ENCODE measurements at places on chromosomes 4 and X. TPM values are rescaled to one million over a fixed set of nuclear protein-coding genes. Genes with fewer than 3 reads are reported as not detected.
A peak's percentile ranks its signal among the peaks of the same experiment; 100 is the strongest.

DNA sequence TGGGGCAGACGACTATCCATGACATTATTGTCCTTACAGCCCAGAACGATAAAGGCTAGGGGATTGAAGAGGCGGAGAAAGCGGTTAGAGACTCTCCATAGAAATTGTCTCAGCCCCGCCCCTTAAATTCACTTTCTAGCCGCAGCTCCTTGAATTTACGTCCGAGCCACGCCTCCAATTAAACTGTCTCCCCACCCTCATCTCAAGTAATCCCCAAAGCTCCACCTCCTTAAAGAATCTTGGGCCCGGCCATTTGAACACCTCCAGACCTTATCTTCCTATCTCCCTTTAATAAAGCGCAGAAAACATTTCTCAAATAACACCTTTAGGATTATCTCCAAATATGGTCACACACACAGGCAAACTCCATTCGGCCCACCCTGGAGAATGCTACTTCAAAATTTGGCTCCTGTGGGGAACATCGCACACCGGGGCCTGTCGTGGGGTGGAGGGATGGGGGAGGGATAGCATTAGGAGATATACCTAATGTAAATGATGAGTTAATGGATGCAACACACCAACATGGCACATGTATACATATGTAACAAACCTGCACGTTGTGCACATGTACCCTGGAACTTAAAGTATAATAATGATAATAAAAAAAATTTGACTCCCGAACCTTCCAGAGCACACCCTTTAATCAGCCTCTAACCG lies 7.2 kb upstream of the MAGIX start:
- no peak for DNase-seq

The FRAS1 gene
- total RNA-seq = 166 TPM

The SMIM43 gene
- not detected for total RNA-seq

The SPRY1 gene
- 54.1 TPM for total RNA-seq

The CLGN gene
- 10.8 TPM for total RNA-seq

- DNase-seq = no peak
These were observed 353.1 kb upstream of the BOD1L1 start for GRCh38 chr4:13980317-13981310.

- DNase-seq = no peak
These were observed 59.9 kb downstream of the CXCL13 start for GRCh38 chr4:77665381-77666069.

DNA sequence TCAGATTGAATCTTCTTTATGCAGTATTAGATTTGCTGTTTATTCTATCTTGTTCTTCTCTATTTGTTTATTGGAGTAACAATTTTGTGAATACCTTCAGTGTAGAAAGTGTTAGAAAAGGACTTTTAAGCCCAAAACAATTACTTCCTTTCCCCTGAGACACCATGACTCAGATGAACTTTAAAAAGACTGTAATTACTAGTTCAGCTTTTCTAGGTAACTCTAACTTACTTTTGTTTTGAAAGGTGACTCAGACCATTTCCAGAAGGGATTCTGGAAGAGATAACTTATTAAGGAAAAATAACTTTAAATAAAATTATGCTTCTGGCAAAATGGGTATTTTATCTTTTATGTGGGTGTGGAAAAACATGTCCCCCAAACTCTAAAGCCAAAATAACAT lies 561.5 kb upstream of the PCDH10 start:
- DNase-seq = no peak

DNA sequence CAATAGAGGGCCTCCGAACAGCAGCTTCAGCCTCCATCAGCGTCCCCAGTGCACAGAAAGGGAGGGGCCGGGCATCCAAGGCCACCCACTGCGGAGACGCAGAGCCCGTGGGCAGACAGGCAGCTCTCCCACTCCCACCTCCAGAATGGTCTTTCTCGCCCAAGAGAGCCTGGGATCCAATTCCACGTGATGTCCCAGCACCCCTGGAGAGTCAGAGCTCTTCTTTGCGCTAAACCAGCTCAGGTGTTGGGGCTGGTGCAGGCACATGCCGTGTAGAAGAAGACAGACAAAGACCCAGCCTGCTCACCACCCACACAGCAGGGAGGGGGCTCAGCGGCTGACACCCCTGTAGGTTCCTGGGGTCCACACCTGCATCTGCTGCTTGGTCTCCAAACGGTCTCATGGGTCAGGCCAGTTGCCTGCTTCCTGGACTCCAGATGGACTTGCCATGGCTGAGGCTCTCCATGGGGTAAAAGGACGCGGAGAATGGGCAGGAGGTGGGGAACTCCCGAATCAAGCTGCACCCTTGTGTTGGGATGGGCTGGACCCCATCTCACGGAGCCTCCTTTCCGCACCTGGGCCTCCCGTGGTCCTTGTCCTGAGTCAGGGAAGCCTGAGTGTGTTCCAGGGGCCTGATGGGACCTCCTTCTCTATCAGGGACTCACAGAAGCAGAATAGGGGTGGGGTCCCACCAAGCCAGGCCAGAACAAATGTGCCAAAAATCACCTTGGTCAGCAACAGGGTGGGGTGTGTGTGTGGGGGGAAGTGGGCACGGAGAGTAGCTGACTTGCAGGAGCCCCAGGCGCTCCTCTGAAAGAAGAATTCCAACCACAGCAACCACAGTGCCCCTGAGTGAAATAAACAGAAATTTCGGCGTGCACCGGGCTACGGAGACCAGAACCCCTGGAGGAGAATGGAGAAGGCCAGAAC lies 11.6 kb upstream of the ASMTL start:
- no peak for DNase-seq

DNA sequence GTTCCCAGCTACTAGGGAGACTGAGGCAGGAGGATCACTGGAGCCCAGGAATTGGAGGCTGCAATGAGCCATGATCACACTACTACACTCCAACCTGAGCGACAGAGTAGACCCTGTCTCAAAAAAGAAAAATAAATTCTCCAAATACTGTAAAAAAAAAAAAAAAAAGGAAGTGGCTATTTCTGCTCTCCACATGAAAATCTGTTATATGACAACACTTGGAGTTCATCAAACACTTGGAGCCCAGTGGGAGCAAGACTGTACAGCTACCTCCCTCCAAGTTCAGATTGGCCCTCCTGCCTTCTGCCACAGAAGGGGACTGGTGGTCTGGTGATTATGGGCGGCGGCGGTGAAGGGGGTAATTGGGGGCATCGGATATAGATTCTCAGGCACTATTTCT lies 9.0 kb upstream of the CLDN34 start:
- DNase-seq = no peak

GRCh38 chrX:140292961-140293360 lies 211.9 kb downstream of the SOX3 start:
- no peak for DNase-seq

DNA sequence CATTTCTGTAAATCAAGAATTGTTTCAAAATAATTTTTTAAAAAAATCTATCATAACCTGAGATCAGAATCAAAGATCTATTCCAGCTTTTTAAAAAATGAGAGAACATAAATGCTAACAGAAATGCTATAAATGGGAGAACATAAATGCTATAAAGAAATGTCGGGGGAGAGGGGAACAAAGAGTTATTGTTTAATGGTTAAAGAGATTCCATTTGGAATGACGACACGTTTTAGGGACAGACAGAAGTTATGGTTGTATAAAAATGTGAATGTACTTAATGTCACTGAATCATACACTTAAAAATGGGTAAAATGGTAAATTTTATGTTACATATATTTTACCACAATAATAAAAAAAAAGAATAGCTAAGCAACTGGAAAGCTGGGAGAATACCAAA lies 127.1 kb downstream of the ATRX start:
- DNase-seq = no peak

DNA sequence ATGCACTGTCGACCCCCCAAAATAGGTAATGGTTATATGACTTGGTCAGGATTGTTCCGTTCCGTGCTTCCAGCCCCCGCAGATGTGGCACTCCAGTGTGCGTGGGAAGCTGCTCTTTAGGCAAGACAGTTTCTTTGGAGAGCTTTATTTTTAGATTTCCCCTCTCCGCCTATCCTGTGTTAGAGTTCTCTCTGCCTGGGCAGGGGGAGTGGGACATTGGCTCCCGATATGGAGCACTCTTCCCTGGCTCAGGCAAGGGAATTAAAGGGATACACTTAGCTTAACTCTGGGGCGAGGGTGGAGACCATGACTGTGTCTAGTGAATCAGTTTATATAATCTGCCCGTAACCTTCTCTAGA lies 36.0 kb downstream of the DLG3 start:
- DNase-seq = no peak

DNA sequence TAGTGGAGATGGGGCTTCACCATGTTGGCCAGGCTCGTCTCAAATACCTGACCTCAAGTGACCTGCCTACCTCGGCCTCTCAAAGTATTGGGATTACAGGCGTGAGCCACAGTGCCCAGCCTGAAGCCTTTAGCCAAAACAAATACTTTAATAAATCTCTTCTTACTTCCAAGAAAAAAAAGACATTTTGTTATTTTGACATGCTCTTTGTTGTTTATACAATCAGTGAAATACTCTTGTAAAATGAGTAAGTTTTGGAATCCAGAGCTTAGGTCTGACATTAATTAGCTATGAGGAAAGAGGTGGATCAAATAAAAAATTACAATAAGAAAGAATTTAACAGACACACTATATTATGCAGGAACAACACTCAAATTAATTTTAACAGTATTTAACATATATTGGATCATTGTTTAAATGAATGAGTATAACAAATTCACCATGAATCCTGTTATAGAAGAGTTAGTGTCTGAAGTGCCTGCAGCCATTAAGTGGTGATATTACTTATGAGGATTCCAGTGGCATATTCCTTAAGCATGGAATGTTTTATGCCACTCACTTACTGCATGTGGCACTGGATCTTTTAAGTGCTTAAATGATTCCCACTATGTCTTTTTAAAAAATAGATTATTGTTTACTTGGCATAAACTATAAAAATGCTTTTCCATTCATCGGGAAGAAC lies 260.1 kb upstream of the GIMD1 start:
- DNase-seq = no peak

DNA sequence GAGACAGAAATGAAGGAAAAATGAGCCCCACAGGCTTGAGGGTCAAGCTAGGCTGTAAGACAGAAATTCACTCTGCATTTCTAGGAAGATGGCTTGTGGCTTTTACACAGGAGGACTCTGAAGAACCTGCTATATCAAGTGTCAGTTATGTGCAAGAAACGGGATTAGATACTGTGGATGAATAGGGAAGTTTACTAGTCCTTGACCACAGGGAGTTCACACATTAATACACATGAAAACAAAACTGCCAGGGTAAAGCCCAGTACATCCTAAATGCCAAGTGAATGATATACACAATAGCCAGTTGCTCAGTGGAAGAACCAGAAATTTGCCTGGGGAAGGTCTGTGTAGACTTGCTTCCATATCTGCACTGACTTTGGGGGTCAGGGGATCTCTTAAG lies 53.5 kb downstream of the TMEM131L start:
- no peak for DNase-seq

GRCh38 chr4:72770708-72771107 lies 201.7 kb upstream of the ADAMTS3 start:
- DNase-seq = no peak

DNA sequence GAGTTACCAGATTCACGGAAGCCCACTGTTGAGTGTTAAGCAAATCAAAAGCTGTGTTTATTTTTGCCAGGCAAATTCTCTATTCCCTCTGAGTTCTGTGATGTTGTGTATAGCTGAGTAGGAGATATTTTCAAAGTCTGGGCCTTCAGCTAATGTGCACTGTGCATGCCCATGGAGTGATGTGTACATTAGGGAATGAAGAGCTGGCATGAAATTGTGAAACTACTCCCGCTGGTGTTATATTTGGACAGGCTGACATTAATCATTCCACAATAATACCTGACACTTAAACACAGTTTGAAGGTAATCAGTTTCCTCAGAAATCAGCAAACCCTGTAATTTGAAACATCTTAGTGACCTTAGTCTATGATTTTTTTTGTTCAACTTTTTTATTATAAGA lies 88.1 kb upstream of the MBNL3 start:
- DNase-seq = no peak

The CFAP97 gene
- 28.6 TPM for total RNA-seq

The FAM236D gene
- total RNA-seq = not detected

GRCh38 chrX:150007356-150007755 lies 69.1 kb upstream of the EOLA2 start:
- DNase-seq = no peak

DNA sequence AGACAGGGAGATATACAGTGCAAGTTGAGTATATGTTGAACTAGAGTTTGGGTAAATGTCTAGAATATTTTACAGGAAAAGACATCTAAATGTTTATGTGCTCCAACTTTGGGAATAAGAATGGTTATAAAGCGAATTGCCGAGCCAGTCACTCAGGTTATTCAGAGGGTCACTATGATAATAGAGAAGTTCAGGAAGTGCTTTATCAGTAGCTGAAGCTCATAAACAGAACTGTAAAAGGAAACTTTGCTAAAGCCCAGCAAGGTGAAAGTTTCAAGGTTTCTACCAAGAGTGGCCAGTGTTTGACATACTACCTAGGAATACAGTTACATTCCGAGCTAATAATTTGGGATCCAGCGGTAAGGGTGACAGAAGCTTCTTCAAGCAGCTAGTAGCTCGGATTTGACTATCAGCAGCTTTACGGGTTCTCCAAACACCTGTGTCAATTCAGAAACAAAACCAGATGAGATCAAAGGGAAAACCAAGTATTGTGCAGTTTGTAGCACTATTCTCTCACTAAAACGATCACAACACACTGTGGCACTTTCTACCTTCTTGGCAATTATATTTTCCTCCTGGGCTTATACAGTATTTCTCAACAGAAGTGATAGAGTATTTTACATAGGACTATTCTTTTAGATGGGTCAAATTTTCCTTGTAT lies 17.2 kb upstream of the BCLAF3 start:
- no peak for DNase-seq

GRCh38 chrX:115949900-115950822 lies 220.4 kb upstream of the AGTR2 start:
- no peak for DNase-seq

- DNase-seq = peak; percentile 20
These were observed 763 bp downstream of the USP38 start for GRCh38 chr4:143185253-143186107.

The BRS3 gene
- 0.10 TPM for total RNA-seq

GRCh38 chrX:110381216-110381615 lies 22.6 kb downstream of the RTL9 start:
- no peak for DNase-seq

The SLITRK4 gene
- total RNA-seq = 15.7 TPM

GRCh38 chr4:163592212-163592611 lies 97.7 kb downstream of the TMA16 start:
- DNase-seq = no peak

DNA sequence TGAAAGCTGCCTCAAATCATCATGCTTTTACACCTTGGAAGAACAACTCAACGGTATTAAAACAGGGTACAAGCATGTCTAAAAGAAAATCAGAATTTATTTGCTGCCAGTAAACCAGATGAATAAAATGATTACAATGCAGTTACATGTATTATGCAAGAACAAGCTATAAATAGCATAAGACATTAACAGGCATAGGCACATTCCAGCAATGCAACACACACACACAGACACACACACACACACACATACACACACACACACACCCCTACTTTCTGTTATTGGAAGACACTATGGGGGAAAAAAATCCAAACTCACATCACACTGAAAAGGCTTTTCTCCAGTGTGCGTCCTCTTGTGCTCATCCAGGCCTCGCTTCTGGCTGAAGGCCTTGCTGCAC lies 212.5 kb downstream of the PRDM5 start:
- no peak for DNase-seq
